GM23248 (cell line): ENCODE measurements at places on chromosomes 13 and 19. TPM values are rescaled to one million over a fixed set of nuclear protein-coding genes. Genes with fewer than 3 reads are reported as not detected.

DNA sequence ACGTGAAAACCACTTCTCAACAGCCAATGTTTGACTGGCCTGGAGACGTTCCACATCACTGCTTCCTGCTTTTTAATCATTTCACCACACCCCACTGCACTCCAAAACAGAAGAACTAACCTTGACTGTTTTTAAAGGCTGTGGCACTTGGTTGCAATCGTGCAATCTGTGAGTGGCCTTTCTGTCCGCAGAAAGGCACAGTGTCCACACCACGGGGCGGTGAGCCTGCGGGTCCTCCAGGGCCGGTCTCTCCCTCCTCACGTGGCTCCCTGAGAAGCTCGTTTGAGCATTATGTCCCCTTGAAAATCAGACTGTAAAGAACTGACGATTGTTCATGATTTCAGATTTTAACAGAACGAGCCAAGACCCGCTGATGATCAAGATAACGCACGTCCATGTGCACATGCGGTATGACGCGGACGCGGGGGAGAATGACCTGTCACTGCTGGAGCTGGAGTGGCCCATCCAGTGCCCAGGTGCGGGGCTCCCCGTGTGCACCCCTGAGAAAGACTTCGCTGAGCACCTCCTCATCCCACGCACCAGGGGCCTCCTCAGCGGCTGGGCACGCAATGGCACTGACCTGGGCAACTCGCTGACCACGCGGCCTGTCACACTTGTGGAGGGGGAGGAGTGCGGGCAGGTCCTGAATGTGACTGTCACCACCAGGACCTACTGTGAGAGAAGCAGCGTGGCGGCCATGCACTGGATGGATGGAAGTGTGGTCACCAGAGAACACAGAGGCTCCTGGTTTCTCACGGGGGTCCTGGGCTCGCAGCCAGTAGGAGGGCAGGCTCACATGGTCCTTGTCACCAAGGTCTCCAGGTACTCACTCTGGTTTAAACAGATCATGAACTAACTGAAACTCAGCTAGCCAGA, 13.0 kb downstream of the PROZ start:
- no peak overlapping the region for H3K4me3 ChIP-seq
- H3K4me1 ChIP-seq, result no peaks in the 10 kb centered on the region
- H3K36me3 ChIP-seq, result peaks cover 15% of the 10 kb centered on the region

DNA sequence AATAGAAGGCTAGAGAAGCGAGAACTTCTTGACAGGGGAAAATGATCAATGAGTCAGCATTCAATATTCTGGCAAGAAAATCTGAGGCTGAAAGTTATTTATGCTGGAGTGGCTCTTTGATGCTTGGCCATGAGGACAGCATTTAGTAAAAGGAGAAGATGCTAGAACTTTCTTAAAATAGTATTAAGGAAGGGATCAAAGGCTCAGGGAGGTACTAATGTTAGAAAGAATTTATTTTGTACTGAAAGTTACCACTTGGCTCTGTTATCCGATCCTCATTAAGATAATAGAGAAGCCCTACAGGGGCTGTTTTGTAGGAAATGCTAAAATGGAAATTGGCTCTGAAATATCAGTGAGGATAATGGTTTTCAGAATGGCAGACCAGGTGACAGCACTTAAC, 1774.6 kb upstream of the PCDH20 start:
- no peak overlapping the region for H3K4me3 ChIP-seq
- H3K27ac ChIP-seq, result no peak overlapping the region
- no peaks in the 10 kb centered on the region for H3K27me3 ChIP-seq

DNA sequence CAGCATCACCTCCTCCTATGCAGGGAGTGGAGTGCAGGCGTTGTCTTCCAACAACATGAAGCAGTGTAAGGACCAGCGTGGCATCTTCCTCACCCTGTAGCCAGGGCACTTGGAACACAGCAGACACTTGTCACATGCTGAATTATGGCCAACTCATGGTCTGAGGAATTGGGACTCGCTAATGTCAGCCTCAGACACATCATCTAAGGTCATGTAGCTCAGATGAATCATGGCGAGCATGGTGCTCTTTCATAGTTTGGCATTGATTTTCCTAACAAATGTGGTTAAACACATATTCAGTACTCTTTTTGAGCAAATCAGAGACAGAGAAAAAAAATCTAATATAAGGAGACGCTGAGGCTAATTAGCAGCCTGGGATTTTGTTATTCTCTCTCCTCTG, 99.6 kb upstream of the SGCG start:
- no peaks in the 10 kb centered on the region for H3K36me3 ChIP-seq
- peaks cover 12% of the 10 kb centered on the region for H3K4me1 ChIP-seq
- peak; percentile 74 for DNase-seq
- H3K4me3 ChIP-seq, result no peak overlapping the region

GRCh38 chr13:41199079-41199478, 4.7 kb upstream of the KBTBD7 start:
- DNase-seq, result no peak
- H3K27me3 ChIP-seq, result no peaks in the 10 kb centered on the region
- no peaks in the 10 kb centered on the region for H3K4me1 ChIP-seq
- no peak overlapping the region for H3K27ac ChIP-seq
- no peak overlapping the region for H3K4me3 ChIP-seq

DNA sequence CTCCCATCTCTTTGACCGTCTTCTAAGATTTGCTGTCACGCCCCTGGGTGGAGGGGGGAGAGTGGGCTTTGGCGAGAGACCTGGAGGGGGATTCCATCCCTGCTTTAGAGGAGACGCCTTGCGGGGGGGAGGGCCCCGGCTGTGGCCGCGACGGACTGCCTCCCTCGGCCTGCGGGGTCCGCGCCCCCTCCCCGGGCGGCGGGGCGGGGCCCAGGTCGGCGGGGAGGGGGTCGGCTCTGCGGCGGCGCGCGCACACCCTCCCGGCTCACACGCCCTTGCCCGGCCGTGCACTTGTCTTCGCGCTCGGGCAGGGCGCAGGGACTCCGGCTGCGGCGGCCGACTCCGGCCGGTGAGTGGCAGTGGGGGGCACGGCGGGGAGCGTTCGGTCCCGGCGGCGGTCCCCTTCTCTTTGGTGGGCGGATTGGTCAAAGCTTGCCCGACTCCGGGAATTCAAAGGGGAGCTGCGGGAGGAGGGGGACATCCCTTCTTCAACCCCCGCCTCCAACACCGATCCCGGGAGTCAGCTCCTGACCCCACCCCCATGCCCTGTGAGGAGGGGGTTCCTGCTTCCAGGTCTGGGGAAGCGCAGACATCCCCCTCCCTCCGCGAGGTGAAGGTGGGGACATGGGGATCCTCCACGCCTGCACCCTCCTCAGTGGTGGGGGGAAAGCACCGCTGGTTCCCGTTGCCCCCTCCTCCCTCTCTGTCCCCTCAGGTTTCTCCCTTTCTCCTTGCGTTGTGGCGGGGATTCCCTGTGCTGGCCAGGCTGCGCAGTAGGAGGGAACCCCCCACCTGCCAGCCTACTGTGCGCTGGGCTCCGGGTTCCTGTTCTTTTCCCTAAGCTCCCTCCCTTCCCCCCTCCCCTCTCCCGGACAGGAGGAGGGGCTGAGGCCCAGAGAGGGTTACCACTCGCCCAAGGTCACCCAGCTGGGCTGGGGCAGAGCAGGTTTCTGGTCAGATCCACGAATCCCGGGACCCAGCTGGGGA, 14.6 kb upstream of the KCNN1 start:
- no peak overlapping the region for H3K4me3 ChIP-seq
- no peaks in the 10 kb centered on the region for H3K36me3 ChIP-seq
- H3K27me3 ChIP-seq, result peaks cover 56% of the 10 kb centered on the region
- no peaks in the 10 kb centered on the region for H3K4me1 ChIP-seq
- DNase-seq, result no peak
- H3K27ac ChIP-seq, result no peak overlapping the region

GRCh38 chr19:13063461-13064091, 39.1 kb downstream of the LYL1 start:
- peak overlapping the region; percentile 27 for H3K27ac ChIP-seq
- H3K27me3 ChIP-seq, result no peaks in the 10 kb centered on the region
- no peaks in the 10 kb centered on the region for H3K36me3 ChIP-seq
- DNase-seq, result no peak
- peaks cover 29% of the 10 kb centered on the region for H3K4me1 ChIP-seq

- peak overlapping the region; percentile 67 for H3K4me3 ChIP-seq
- H3K27ac ChIP-seq, result no peak overlapping the region
- H3K4me1 ChIP-seq, result peaks cover 21% of the 10 kb centered on the region
- DNase-seq, result peak; percentile 62
- no peaks in the 10 kb centered on the region for H3K36me3 ChIP-seq
Measured at GRCh38 chr19:30450100-30450499, 77.9 kb downstream of the ZNF536 start.

DNA sequence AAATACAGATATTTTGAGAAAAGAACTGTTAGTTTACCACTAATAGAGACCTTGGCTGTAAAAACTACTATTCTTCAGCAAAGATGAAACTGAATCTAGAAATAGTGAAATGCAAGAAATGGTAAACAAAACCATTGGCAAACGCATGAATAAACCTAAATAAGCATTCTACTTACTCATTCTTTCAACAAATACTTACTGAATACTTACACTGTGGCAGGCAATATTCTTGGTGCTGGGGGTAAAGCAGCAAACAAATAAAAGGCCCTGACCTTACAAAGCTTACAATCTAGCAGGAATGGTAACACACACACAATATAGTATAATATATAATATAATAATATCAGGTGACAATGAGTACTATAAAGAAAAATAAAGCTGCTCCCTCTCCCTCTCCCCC, 38.7 kb downstream of the KATNAL1 start:
- DNase-seq, result no peak
- H3K36me3 ChIP-seq, result no peaks in the 10 kb centered on the region
- H3K4me1 ChIP-seq, result no peaks in the 10 kb centered on the region
- H3K27ac ChIP-seq, result no peak overlapping the region

DNA sequence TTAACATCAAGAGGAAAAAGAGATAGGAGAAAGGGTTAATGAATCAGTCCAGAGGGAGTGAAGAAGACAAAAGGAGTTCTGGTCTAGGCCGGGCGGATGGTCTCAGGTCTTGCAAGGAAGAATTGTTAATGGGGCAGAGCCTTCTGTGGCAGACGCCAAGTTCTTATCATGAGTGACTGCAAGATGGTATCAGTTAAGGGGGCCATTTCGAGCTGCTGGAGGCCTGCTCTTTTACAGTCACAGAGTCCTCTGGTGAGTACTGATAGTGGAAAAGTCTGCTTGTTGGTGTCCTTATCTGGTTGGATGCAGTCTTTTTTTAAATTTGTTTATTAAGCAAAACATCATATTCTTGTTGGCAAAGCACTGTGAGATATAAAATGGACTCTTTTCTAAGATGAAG, 590.9 kb upstream of the SGCG start:
- H3K4me3 ChIP-seq, result no peak overlapping the region
- H3K27ac ChIP-seq, result no peak overlapping the region
- H3K4me1 ChIP-seq, result no peaks in the 10 kb centered on the region
- no peaks in the 10 kb centered on the region for H3K36me3 ChIP-seq

DNA sequence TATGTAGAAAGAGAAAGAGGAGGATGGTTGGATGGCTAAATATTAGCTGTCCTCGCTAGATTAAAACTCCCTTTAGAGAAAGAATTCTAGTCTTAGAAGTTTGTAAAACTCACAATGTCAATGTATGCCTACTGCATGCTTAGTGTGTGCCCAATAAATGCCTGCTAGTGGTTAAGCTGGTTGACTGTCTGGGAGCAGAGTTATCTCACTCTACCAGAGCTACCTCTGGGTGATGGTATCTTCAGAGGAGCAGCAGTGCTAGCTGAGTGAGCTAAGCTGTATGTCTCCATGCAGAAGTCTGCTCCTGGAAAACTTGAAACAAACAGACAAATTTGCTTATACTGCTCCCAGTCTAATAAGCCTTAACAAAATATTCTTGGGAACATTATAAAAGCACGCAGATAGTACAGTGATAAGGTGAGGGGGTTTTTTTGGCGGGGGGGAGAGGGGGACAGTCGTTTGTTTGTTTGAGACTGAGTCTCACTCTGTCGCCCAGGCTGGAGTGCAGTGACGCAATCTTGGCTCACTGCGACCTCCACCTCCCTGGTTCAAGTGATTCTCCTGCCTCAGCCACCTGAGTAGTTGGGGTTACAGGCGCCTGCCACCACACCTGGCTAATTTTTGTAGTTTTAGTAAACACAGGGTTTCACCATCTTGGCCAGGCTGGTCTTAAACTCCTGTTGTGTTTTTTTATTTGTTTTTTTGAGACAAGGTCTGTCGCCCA, 202.8 kb upstream of the TSC22D1 start:
- no peak overlapping the region for H3K4me3 ChIP-seq
- no peaks in the 10 kb centered on the region for H3K27me3 ChIP-seq
- H3K36me3 ChIP-seq, result no peaks in the 10 kb centered on the region
- no peak for DNase-seq
- no peak overlapping the region for H3K27ac ChIP-seq

DNA sequence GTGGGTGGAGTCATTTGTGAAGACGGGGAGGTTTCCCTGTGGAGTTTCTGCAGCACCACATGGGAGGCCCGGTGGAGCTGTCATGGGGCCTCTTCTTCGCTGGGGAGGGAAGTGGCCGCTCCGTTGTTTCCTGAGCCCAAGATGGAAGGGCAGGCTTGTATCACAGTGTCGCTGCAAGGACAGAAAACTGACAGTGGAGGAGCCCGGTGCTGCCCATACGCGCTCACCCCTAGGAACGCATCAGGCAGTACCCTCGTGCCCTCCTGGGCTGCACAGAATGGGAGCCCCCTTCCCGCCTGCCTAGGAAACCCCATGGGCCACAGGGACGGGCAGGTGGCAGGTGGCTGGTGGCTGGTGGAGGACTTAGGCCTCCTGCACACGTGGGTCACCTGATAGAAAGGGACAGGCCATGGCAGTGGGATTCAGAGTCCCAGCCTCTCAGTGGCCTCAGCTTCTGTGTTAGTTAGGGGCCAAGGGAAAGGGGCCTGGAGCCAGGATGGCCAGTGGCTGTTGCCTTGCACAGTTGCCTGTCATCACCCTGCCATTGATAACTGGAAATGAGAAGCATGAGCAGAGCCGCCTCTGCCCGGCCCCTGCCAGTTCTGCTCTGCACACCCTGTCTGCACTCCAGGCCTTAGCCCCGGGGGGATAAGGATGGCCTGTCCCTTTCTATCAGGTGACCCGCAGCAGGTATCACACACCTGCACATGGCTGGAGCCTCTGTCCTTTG, 7.6 kb downstream of the COL4A2 start:
- peaks cover 19% of the 10 kb centered on the region for H3K4me1 ChIP-seq
- DNase-seq, result no peak
- no peak overlapping the region for H3K27ac ChIP-seq
- peaks cover 4% of the 10 kb centered on the region; the same call in 1 of the 2 replicates for H3K36me3 ChIP-seq
- H3K27me3 ChIP-seq, result no peaks in the 10 kb centered on the region

GRCh38 chr19:35226748-35227147, 1.8 kb downstream of the FAM187B start:
- no peak overlapping the region for H3K4me3 ChIP-seq
- H3K4me1 ChIP-seq, result peaks cover 4% of the 10 kb centered on the region; the same call in 1 of the 2 replicates
- no peaks in the 10 kb centered on the region for H3K36me3 ChIP-seq
- peaks cover 13% of the 10 kb centered on the region; the same call in 1 of the 2 replicates for H3K27me3 ChIP-seq

RFPL4AL1 gene
- polyA plus RNA-seq, result not detected in 2 replicates

HAUS5 gene
- 7.4 and 9.6 TPM in 2 replicates for polyA plus RNA-seq

ZNF154 gene
- 2.0 and 2.6 TPM in 2 replicates for polyA plus RNA-seq

BCL2L12 gene
- polyA plus RNA-seq, result 16.6 and 16.7 TPM in 2 replicates

NCAN gene
- polyA plus RNA-seq, result not detected in 2 replicates

PLIN4 gene
- 0.08 TPM in 1 of 2 replicates, not detected in the other for polyA plus RNA-seq

NLRP5 gene
- polyA plus RNA-seq, result not detected in 2 replicates

KLK10 gene
- not detected in 2 replicates for polyA plus RNA-seq

ZNF66 gene
- polyA plus RNA-seq, result 1.2 and 1.7 TPM in 2 replicates

LGALS7 gene
- not detected in 2 replicates for polyA plus RNA-seq
